Sciatic nerve (tissue), 2 donors: ENCODE measurements at places on chromosomes 5 and 9. TPM values are rescaled to one million over a fixed set of nuclear protein-coding genes. Genes with fewer than 3 reads are reported as not detected.

Gene GFM2
- 21.1 TPM for total RNA-seq

Gene MAMDC4
- total RNA-seq, result 3.0 TPM

Gene IL3
- total RNA-seq, result not detected

Gene FOXD4L6
- not detected for total RNA-seq

Gene UAP1L1
- 18.3 TPM for total RNA-seq

Gene F2RL2
- 0.89 TPM for total RNA-seq

Gene GARNL3
- total RNA-seq, result 33.7 TPM

Gene ZNF462
- total RNA-seq, result 51.1 TPM
